ENCODE measurements at places on chromosomes 2 and 18.

DNA sequence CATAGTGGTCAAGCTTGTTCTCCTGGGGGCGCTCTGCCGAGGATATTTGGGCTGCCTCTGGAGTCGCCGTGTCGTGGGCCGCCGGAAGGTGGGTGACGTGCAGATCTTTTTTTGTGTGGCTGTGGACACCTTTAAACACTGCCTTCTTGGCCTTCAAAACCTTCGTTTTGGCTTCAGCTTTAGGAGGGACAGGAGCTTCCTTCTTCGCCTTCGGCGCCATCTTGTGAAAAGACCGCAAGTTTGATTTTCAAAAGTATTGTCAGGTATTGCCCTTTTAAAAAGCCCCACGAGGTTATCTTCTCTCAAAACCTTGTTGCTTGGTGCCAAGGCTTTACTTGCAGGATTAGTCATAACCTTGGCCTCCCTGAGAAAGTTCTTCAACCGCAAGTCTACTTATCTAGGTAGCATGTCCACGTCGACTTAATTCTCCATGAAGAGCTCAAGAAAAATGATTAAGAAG, 20.8 kb downstream of the LAMA3 start:
- no peak for DNase-seq

DNA sequence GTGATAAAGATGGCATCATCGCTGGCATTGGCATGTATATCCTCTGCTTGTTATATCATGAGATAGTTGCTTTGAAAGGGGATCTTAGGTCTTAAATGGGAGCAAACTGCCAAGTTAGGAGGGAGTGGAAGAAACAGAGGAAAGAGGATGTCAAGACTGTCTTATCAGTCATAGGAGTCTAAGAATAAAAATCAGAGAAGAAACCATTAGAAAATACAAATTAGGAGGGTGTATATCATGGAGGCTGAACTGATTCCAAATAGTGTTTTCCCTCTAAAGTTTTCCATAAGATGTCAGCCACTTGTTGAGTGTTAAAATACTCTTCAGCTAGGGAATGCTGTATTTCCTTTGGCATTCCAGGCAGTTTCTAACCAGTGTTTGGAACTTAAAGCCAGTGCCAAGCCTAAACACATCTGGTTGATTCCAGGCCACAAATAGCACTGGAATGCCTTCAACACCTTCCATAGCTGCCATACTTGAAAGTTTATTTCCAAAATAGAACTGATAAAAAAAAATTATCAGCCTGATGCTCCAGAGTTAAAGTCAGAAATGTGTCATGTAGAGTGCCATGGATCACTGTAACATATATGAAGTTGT, 129.4 kb downstream of the ZEB2 start:
- DNase-seq, result no peak

GRCh38 chr18:26506012-26506411, 42.3 kb downstream of the KCTD1 start:
- no peak for DNase-seq

DNA sequence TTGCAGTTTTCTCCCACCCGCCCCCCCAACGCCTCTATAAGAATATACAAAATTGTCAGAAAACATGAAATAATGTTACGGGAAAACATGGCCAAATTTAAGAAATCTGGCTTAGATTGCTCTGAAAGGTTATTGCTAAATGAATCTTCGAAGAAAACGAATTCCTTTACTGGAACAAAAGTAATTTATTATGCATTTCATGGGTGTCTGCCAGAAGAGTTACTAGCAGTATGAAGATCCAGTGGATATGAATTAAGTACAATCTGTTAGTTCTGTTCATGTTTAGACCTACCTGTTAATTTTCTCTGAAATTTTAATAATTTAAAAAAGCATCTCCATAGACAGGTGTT, 21.9 kb downstream of the GATA6 start:
- DNase-seq, result no peak

DNA sequence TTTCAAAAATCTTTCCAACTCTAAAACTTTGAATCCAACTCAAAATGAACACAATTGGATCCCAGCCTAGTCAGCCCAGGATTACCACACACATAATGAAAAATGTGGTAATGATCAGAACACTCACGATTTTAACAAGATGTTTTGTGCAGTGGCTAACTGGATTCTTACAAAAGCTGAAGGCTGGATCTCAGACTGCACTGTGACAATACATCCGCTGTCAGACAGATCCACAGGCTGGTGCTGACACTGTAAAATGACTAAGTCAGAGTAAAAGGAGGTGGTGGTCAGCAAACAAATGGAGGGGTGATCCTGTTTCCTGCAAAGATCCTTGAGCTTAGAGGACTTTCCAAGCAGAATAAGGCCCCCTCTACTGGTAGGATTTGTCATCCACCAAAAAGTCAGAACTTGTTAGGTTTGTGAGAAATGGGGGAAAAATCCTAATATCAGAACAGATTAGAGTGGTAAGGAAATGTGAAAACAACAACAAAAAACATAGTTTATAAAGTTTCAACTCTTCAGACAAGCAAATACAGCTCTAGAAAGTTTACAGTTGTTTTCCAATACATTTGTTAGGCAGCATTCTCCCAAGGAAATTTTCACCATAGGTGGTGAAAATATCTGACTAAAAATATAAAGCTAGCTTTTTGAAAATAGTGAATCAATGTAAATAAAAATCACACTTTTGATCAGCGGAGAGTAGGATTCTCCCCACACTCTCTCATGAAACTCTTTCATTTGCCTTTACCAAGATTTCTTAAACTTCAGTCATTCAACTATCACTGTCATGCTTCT, 211.9 kb downstream of the AGPS start:
- DNase-seq, result no peak

GRCh38 chr2:240295256-240296103, 140.0 kb upstream of the GPC1 start:
- DNase-seq, result no peak

GRCh38 chr18:42192251-42193248, 237.5 kb downstream of the PIK3C3 start:
- no peak for DNase-seq

DNA sequence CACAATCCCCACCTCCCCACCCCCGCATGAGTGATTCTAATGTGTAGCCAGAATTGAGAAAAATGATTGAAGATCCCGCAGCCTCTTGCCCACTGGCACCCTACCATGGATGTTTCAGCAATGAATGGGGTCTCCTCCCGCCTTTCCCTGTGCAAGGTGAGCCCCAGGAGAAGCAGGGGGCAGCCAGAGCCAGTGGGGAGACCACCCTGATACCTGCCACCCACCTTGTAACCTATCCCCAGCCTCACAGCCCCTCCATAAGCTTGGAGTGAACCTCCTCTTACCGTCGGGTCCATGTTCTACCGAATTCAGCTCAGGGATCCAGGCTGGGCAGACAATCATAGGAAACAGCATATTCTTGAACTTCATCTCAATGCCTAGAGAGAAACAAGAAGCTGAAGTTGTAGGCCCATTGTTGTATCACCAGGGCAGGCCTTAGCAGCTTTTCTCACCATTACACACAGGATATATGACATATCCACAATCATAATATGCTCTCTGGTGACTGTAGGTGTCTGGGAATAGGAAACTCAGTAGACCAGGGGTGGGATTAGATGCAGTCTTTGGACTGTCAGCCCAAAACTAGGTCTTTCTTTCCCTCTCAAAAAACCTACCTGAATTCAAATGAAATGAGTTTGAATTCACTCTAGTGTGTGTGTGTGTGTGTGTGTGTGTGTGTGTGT, 30.9 kb downstream of the XDH start:
- no peak for DNase-seq

DNA sequence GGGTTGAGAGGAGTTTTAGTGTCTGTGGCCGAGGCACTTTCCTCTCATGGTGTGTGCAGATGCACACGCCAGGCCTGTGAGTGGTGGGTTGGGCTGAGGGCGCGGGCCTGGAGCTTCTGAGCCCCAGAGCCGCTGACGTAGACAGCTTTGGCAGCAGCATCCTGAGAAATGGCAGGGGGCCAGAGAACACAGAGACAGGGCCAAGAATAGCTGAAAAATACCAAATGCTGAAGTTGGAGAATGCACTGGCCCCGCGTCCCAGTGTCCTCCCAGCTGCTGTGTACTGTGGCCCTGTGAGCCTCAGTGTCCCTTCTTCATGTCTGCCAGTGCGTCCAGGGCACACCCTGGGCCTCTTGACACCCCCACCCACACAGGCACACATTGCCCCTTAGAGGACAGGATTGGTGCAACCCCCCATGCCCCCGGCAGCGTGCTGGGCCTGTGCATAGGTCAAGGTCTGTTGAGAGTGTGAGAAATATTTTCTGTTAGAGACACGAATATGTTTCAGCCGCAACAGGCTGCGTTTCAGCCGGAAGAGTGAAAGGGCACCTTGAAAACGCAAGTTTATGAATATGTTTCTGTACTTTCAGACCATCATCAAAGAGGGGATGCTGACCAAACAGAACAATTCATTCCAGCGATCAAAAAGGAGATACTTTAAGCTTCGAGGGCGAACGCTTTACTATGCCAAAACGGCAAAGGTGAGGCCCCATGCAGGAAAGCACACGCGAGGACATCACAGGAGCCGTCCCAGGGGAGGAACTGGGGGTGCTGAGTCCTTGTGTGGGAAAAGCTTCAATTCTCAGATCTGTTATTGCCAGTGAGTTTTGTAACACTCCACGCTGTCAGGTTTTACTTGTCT, 33.6 kb downstream of the DGKD start:
- no peak for DNase-seq

DNA sequence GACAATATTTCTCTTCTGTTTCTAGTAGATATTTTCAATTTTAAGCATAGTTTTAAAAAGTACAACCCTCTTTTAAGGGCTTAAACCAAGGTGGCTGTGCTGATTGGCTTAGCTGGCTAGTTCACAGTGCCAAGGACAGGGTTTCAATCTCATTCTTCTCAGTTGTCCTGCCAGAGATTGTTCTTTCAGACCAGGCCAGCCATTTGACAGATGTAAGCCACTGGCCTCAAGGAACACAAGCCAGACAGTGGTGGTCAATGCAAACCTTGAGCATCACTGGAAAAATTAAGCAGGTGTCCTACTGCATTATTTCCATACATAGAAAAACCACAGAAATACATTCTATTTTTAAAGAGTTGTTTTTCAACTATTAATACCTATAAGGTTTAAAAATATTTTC, 5.9 kb downstream of the RNF103 start:
- no peak for DNase-seq

- no peak for DNase-seq
Observed at GRCh38 chr2:47655563-47655880, 127.4 kb upstream of the MSH6 start.
